ENCODE measurements at places on chromosomes 6 and 20.

DNA sequence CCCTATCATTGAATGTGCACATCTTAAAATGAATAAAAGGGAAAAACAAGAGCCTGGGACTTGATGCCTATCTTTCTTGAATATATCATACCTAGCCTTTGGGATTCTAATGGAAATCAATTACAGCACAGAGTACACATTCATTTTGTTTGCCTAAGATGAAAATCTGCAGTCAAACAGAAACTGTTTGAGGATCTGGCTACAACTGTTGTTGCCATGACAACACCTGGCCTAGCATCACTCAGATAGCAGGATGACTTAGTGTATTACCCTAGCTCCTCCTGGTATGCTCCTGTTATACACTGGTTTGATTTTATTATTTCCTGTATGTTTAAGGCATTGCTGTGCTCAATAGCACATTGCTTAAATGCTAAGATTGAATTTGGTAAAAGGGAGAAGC is 71.5 kb upstream of the LAMP5 start:
- DNase-seq, result no peak

GRCh38 chr6:137222381-137222780 is 3.2 kb upstream of the IFNGR1 start:
- DNase-seq, result peak; percentile 82

DNA sequence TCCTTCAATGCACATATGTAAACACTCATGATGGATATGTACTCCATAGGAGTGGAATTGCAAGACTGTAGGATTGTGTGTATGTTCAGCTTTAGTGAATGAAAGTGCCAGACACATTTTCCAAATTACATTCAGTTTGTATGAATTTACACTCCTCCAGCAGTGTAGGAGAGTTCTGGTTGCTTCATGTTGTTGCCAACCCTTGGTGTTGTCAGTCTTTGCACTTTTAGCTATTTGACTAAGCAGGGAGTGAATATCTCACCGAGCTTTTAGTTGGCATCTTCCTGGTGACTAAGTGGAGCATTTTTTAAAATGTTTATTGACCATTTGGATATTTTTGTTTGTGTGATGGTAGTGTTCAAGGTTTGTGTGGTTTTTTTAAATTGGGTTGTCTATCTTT is 23.9 kb downstream of the NKX2-4 start:
- DNase-seq, result no peak

- no peak for DNase-seq
Measured at GRCh38 chr20:29689411-29690225, 1567.8 kb upstream of the DEFB115 start.

- no peak for DNase-seq
Measured at GRCh38 chr6:80959034-80959433, 793.4 kb downstream of the TENT5A start.

DNA sequence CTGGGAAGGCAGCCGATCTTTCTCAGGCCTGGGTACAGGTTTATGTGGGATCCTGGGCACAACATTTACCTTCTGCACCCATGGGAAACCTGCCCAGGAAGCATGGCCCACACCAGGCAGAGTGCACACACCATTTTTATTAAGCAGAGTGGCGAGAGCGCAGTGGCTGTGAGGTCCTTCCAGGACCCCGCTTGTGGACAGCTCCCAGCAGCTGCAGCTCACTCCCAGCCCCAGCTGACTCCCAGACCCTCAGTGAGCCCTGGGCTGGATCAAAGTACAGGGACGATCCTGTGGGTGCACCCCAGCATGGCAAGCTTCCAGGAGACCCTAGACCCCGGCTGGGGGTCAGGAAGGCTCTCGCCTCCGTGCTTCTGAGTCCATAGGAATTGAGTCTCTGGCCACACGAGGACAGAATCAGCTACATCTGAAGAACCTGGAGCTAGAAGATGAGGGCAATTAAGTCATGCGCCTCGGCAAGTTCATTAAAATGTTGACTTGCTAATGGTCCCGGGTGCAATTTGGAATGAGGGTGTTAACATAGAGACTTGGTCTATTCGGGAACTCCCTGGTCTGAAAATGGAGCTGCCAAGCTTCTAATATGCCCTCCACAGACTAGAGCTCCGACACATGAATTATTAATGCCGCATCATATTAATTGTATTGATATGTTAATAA is 65.4 kb upstream of the SLCO4A1 start:
- no peak for DNase-seq

GRCh38 chr6:113584767-113585166 is 272.4 kb upstream of the MARCKS start:
- DNase-seq, result no peak

DNA sequence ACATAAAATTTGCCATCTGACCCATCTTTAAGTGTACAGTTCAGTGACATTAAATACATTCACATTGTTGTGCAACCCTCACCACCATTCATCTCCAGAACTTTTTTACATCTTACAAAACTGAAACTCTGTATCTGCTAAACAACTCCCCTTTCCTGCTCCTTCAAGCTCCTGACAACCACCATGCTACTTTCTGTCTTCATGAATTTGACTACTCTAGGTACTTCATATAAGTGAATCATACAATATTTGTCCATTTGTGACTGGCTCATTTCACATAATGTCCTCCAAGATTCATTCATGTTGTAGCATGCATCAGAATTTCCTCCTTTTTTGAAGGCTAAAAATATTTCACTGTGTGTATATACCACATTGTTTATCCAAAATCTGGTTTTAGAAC is 86.9 kb upstream of the SMLR1 start:
- DNase-seq, result no peak

- DNase-seq, result no peak
Measured at GRCh38 chr6:94041945-94042709, 622.8 kb upstream of the EPHA7 start.

GRCh38 chr6:191487-192312 is 100.6 kb upstream of the DUSP22 start:
- no peak for DNase-seq

DNA sequence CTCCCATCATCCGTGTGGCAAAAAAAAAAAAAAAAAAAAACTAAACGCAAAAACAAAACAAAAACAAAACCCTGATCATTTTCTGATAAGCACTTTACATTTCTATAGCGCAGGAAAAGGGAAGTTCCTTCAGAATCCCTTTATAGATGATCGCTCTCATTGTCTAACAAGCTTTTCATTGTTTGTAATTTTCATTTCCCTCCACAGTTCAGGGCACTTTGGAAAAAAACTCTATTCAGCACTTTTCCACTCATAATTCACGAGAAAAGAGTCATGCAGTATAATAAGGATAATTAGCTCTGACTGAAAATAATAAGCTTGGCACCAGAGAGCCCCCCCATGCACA is 89.4 kb upstream of the ATXN1 start:
- DNase-seq, result no peak

DNA sequence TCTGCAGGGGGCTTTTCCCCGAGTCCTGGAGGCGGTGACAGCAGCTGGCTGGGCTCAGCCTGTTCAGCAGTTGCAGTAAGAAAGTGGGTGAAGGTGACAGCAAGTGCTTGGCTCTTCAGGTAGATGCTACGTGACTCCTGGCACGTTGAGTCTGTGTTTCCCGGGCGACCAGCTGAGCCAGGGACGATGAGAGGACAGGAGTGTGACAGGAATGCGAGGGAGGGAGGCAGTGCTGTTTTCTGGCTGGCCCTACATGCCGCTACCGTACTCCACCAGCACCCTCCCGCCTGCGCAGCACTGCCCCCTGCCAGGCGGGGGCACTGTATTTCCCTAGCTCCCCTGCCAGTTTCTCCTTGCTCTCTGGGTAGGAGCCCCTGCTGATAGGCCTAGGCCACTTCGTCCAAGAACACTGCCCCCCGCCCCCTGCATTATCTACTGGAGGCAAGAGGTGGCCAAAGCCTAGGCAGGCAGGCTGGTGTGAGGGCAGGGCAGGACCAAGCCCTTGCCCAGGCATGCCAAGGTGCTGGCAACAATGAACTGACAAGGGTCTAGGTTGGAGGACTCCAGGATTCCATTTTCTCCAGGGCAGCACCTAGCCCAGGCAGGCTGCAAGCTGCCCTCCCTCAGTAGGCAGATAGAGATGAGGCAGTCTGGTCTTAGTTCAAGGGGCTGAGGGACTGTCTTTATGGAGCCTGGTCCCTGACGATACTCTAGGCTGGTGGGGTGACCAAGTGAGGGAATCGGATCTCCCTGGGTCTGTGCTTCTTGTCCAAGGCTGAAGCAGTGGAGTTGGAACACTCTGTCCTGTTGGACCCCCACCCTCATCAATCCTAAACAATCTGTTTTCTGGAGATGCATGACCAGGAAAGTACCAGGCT is 19.2 kb downstream of the MRPS18A start:
- DNase-seq, result no peak

DNA sequence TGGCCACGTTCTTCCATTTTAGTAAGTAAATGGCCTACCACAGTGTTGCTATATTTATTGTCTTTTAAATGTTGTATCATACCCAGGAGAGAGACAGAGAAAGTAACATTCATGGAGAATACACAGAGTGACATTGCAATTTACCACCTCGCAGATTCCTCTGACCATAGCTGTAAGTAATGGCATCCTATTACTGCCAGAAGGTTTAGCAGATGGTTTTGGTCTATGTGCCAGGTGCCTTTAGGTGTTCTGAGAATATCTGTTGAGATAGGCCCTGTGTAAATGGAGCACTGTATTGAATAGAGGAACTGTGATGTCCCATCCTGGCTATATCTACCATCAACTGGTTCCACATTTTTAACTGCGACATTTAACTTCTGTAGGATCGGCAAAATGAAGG is 559.6 kb downstream of the KIF16B start:
- DNase-seq, result no peak

DNA sequence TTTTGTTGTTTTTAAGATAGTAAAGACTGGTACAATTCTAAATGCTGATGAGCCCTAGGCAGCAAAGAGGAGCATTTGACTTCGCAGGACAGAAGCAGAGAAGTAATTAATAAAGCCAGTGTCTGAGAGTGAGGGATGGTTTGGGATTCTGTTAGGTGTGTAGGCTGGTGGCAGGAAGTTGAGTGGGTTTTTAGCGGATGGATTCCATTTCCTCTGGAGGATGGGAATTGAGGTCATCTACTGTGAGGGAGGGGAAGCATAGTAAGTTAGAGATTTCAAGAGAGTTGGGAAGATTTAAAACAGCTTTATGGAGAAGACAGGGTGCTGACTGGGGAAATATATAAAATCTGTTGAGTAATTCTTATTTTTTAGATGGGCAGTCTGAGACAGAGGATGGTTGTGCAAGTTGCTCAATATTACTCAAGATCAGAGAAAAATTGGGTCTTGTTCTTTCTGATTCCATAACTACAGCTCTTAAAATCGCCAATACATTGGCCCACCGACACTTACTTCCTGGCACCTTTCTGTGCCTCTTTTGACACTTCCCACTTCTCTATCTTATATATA is 48.8 kb downstream of the PRL start:
- DNase-seq, result no peak

DNA sequence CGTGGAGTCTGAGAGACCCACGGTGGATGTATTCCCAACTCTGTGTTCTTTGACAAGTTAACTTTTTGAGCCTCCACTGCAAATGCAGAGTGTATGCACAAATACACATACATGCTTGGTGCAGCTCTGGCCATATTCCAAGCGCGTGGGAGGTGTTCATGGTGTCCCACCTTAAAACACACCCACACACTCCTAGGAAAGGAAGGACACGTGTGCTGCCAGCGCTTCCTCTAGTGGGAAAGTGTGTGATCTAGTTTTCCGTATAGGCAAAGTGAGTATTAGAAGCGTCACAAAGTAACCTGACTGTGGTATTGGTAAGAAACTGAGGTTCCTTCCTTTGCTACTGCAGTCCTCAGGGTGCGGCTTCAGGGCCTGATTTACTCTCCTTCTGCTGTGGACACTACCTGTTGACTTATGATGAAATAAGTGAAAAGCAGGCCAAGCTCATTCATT is 36.0 kb upstream of the MPC1 start:
- no peak for DNase-seq

DNA sequence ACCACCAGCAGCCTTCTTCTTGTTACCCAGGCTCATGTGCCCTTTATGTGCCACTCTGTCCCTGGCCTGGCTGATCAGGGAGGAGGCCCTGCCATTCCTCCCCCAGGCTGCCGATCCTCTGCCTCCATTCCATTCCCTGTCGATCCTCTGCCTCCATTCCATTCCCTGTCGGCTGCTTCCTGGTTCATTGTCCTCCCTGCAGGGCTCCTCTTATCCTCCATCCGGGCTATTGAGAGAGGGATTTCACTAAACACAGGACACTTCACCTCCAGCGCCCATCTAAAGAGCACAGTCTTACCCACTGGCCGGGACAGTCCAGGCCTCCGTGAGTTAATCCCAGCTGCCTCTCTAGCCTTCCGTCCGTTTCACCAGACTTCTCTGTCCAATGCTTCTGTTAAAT is 7.7 kb upstream of the TTLL2 start:
- no peak for DNase-seq

GRCh38 chr6:64930681-64931080 is 776.3 kb downstream of the EYS start:
- DNase-seq, result no peak

- DNase-seq, result no peak
Measured at GRCh38 chr6:119313937-119314884, 35.4 kb downstream of the MAN1A1 start.

- DNase-seq, result no peak
Measured at GRCh38 chr6:141667580-141668309, 465.0 kb upstream of the GJE1 start.

- DNase-seq, result no peak
Measured at GRCh38 chr6:137872581-137873115, 5.6 kb downstream of the TNFAIP3 start.

GRCh38 chr6:16209539-16209938 is 28.8 kb upstream of the GMPR start:
- no peak for DNase-seq

- no peak for DNase-seq
Measured at GRCh38 chr6:89954721-89955148, 60.5 kb downstream of the GJA10 start.

GRCh38 chr6:169960521-169960885 is 209.1 kb downstream of the ERMARD start:
- no peak for DNase-seq

GRCh38 chr6:132910759-132911158 is 96.4 kb downstream of the RPS12 start:
- DNase-seq, result no peak
